ENCODE measurements at places on chromosomes 13 and 19.

DNA sequence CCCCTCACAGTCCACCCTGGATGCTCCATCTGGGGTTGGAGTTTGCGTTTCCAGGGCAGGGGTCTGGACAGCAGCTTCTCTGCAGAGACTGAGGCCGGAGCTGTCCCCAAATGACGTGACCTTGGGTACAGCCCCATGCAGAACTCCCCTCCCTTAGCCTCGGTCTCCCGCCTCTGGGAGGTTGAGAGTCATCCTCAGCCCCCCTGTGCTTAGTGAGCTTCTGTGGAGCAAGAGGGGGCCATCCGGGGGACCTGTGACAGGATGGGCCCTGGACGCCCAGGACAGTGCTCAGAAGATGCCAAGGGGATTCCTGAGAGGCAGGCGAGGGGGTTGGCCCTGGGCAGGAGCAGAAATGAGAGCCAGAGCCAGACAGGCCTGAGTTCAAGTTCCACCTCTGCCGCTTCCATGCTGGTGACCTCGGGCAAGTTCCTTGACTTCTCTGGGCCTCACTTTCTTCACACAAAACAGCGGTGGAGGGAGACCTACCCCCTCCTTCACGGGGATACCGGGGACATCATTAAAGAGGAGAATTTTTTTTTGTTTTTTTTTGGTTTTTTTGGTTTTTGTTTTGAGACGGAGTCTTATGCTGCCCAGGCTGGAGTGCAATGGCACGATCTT is 20.3 kb downstream of the SMIM24 start:
- no peak overlapping the region for H3K27ac ChIP-seq
- no peak overlapping the region for H3K4me3 ChIP-seq
- no peak for DNase-seq
- H3K27me3 ChIP-seq = no peaks in the 10 kb centered on the region
- H3K4me1 ChIP-seq = no peaks in the 10 kb centered on the region

GRCh38 chr13:40161931-40162330 is 504.5 kb downstream of the FOXO1 start:
- DNase-seq = no peak
- peaks cover 23% of the 10 kb centered on the region for H3K4me1 ChIP-seq
- H3K27me3 ChIP-seq = peaks cover 4% of the 10 kb centered on the region
- no peaks in the 10 kb centered on the region for H3K36me3 ChIP-seq
- H3K27ac ChIP-seq = no peak overlapping the region
- H3K4me3 ChIP-seq = no peak overlapping the region

- no peak overlapping the region for H3K27ac ChIP-seq
- peaks cover 27% of the 10 kb centered on the region for H3K27me3 ChIP-seq
- no peaks in the 10 kb centered on the region for H3K36me3 ChIP-seq
- no peaks in the 10 kb centered on the region for H3K4me1 ChIP-seq
Observed at GRCh38 chr13:40047322-40047771, 391.9 kb downstream of the COG6 start.

GRCh38 chr13:76992548-76993001 is 694 bp downstream of the CLN5 start:
- H3K4me1 ChIP-seq = peaks cover 42% of the 10 kb centered on the region
- H3K27ac ChIP-seq = peak overlapping the region; percentile 98
- H3K27me3 ChIP-seq = peaks cover 7% of the 10 kb centered on the region
- peak overlapping the region; percentile 97 for H3K4me3 ChIP-seq

DNA sequence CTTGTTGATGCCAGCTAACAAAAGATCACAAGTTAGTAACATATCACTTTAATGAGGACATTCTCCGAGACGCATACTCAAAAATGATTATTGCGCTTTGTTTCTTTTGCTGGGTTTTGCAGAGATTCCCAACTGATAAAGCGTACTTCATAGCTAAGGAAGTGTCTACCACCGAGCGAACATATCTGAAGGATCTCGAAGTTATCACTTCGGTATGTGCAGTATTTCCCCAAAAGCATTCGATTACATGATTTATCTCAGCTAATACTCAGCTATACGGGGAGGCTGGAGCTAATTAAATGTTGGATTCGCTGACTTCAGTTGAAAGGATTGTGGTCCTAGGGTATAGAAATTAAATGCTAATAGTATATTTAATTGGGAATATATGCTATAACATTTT is 166.3 kb downstream of the STK24 start:
- peaks cover 7% of the 10 kb centered on the region for H3K27me3 ChIP-seq
- H3K4me3 ChIP-seq = no peak overlapping the region
- no peaks in the 10 kb centered on the region for H3K36me3 ChIP-seq
- DNase-seq = no peak
- no peak overlapping the region for H3K27ac ChIP-seq

DNA sequence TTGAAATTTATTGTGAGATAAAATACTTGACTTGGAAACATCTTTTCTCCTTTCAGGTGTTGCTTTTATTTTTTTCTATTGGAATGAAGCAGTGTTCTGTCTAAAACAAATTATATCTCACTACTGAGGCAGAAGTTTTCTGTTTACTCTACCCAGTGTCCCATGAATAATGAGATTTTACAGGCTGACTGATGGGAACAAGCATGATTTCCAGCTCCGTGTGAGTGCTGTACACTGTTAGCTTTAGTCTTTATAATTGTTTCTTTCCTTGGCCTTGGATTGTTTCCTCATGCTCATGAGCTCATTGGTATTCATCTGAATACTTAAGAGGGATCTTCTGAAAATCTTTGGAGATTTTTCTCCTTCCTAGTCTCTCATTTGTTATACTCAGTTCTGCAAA is 2049.5 kb upstream of the PRR20A start:
- no peak overlapping the region for H3K27ac ChIP-seq
- no peaks in the 10 kb centered on the region for H3K27me3 ChIP-seq
- H3K4me3 ChIP-seq = no peak overlapping the region
- no peaks in the 10 kb centered on the region for H3K4me1 ChIP-seq

DNA sequence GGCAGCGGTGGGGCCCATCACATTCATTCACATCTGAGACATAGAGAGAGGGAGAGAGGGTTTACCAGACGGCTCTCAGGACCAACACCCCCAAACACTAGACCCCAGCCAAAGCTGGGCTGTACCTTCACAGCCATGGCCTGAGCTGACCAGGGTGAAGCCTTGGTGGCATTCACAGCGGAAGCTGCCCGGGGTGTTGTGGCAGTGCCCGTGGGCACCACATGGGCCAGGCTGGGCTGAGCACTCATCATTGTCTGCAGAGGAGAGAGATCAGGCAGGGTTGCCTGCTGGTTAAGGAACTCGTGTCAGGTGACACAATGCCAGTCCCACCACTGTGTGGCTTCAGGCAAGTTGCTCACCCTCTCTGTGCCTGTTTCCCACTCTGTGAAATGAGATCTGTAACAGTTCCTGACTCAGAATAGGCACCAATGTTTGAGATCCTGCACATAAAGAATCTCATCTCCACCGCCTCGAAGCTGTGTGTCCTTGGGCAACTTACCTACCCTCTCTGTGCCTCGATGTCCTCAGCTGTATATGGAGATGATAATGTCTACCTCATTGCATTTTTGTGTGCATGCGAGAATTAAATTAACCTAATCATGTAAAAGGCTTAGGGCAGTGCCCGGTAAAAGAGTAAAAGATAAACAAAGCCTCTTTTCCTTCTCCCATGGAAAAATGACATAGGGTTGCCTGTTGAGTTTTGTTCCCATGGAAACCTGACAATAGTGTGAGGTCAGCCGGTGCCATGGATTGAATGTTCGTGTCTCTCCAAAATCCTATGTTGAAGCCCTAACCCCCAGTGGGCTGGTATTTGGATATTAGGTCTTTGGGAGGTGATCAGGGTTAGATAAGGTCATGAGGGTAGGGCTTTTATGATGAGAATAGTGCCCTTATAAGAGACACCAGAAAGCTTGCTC is 22.9 kb downstream of the CCL25 start:
- H3K4me3 ChIP-seq = no peak overlapping the region
- peaks cover 1% of the 10 kb centered on the region for H3K27me3 ChIP-seq
- no peaks in the 10 kb centered on the region for H3K36me3 ChIP-seq
- no peak for DNase-seq

GRCh38 chr13:51093574-51093973 is 17.5 kb downstream of the C13orf42 start:
- no peak for DNase-seq
- no peak overlapping the region for H3K27ac ChIP-seq
- H3K27me3 ChIP-seq = peaks cover 31% of the 10 kb centered on the region
- H3K36me3 ChIP-seq = no peaks in the 10 kb centered on the region

DNA sequence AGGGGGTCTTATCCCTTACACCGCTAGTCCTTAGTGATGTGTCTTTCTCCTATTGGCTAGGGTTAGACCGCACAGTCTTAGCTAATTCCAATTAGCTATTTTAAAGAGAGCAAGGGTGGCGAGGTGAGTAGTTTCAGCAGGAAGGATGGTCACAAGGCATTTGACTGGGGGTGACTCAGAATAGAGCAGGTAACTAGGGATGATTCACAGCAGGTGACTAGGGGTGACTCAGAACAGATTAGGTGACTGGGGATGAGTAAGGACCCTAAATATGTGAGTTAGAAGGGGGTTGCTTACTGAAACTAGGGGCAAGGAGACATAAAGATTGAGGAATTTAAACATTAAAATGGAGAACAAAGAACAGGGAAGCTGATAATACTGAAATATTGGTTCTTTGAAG is 64.3 kb downstream of the ZNF66 start:
- H3K27ac ChIP-seq = no peak overlapping the region
- H3K4me1 ChIP-seq = no peaks in the 10 kb centered on the region
- no peak for DNase-seq
- H3K27me3 ChIP-seq = no peaks in the 10 kb centered on the region
- no peak overlapping the region for H3K4me3 ChIP-seq
- no peaks in the 10 kb centered on the region for H3K36me3 ChIP-seq

GRCh38 chr13:48148454-48148853 is 53.5 kb upstream of the MED4 start:
- H3K27ac ChIP-seq = no peak overlapping the region
- peaks cover 19% of the 10 kb centered on the region for H3K4me1 ChIP-seq

- H3K4me3 ChIP-seq = no peak overlapping the region
- H3K4me1 ChIP-seq = peaks cover 5% of the 10 kb centered on the region
- H3K36me3 ChIP-seq = peaks cover 4% of the 10 kb centered on the region
- no peak for DNase-seq
Observed at GRCh38 chr19:6233056-6233826, 46.5 kb downstream of the MLLT1 start.

GRCh38 chr13:112894673-112895481 is 74.1 kb upstream of the MCF2L start:
- H3K27me3 ChIP-seq = peaks cover 15% of the 10 kb centered on the region
- peaks cover 7% of the 10 kb centered on the region for H3K4me1 ChIP-seq
- no peak overlapping the region for H3K27ac ChIP-seq
- H3K36me3 ChIP-seq = no peaks in the 10 kb centered on the region

GRCh38 chr13:23655321-23655720 is 85.1 kb downstream of the TNFRSF19 start:
- no peak overlapping the region for H3K27ac ChIP-seq
- peaks cover 18% of the 10 kb centered on the region for H3K27me3 ChIP-seq
- no peak overlapping the region for H3K4me3 ChIP-seq
- no peak for DNase-seq

DNA sequence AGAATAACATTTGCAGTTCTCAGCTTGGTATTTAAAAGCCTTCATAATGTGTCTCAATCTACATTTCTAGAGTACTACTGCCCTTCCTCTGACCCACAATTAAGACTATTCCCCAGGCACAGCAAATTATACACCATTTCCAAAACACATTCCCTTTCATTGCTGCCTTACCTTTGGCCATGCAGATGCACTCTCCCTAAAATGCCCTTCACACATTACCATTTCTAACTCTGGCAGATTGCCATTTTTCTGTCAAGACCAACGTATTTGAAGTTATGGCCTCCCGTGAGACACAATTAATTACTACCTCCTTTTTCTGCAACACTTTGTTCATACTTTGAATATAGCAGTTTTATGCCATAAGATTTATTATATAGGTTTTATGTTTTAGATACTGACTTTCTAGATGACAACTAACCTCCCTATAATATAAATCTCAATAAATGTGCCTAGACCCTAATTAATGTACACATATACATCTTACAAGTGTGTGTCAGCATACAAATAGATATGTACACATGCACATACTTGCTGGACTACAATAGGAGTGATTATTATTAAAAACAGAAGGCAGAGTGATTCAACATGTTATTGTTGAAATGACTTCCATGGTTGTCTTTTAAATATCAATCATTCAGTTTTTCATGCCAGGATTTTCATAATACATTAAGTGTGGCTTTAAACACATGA is 2902.5 kb downstream of the PCDH9 start:
- no peaks in the 10 kb centered on the region for H3K4me1 ChIP-seq
- no peak for DNase-seq
- H3K36me3 ChIP-seq = no peaks in the 10 kb centered on the region
- no peak overlapping the region for H3K27ac ChIP-seq
- H3K27me3 ChIP-seq = no peaks in the 10 kb centered on the region

GRCh38 chr13:74114641-74115040 is 19.6 kb downstream of the KLF12 start:
- DNase-seq = no peak
- H3K4me3 ChIP-seq = no peak overlapping the region
- peaks cover 50% of the 10 kb centered on the region for H3K4me1 ChIP-seq
- peaks cover 34% of the 10 kb centered on the region for H3K36me3 ChIP-seq

GRCh38 chr19:50739914-50740426 is 16.8 kb downstream of the CLEC11A start:
- H3K36me3 ChIP-seq = no peaks in the 10 kb centered on the region
- no peak overlapping the region for H3K4me3 ChIP-seq
- H3K4me1 ChIP-seq = no peaks in the 10 kb centered on the region
- no peak for DNase-seq

DNA sequence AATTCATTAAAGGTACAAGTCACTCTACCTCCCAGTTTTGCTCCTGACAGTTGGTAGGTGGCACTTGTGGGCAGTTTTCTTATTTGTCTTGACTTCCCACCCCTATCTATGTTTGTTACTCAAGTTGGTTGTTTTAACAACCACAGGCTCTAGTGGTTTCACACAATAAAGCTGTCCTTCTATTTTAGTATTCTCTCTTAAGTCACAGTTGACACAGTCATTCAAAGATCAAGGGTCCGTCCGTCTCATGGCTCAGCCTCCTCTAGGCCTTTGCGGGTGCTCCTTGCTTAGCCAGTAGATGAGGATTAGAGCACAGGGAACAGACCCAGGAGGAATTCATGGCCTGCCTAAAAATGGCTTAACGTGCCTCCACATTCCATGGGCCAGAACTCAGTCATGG is 573.7 kb downstream of the IRS2 start:
- no peaks in the 10 kb centered on the region for H3K36me3 ChIP-seq
- DNase-seq = no peak
- no peaks in the 10 kb centered on the region for H3K27me3 ChIP-seq
- no peaks in the 10 kb centered on the region for H3K4me1 ChIP-seq
- H3K27ac ChIP-seq = no peak overlapping the region

GRCh38 chr19:35751839-35752745 is 3.7 kb downstream of the LIN37 start:
- no peak for DNase-seq
- no peak overlapping the region for H3K27ac ChIP-seq
- peaks cover 18% of the 10 kb centered on the region for H3K36me3 ChIP-seq
- H3K4me3 ChIP-seq = no peak overlapping the region
- peaks cover 36% of the 10 kb centered on the region for H3K4me1 ChIP-seq

- no peak overlapping the region for H3K4me3 ChIP-seq
- peaks cover 1% of the 10 kb centered on the region for H3K36me3 ChIP-seq
- no peaks in the 10 kb centered on the region for H3K27me3 ChIP-seq
- no peak for DNase-seq
- H3K4me1 ChIP-seq = no peaks in the 10 kb centered on the region
Observed at GRCh38 chr13:51721496-51721895, 82.5 kb downstream of the DHRS12 start.
